ENCODE measurements at places on chromosomes 4 and X.

- DNase-seq, result peak; percentile 27
Measured at GRCh38 chrX:12447448-12448064, 309.3 kb downstream of the FRMPD4 start.

DNA sequence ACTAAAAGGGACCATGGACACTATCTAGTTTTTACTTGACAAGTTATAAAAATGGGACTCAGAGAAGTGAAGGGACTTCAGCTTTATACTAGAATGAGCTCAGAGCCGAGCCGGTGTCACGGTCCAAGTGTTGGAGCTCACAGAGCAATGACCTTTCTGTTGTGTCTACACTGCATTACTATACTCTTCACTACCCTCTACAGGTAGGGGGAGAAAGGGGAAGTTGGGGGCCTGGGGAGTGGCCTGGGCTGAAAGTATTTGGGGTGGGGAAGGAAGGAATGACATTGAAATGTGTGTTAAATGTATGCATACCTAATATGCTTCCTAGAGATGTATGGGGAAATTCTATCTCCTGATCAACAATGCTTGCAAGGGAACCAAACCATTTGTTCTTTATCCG is 48.8 kb upstream of the HHIP start:
- no peak for DNase-seq

- DNase-seq, result no peak
Measured at GRCh38 chr4:152256996-152257395, 278.9 kb downstream of the FBXW7 start.

DNA sequence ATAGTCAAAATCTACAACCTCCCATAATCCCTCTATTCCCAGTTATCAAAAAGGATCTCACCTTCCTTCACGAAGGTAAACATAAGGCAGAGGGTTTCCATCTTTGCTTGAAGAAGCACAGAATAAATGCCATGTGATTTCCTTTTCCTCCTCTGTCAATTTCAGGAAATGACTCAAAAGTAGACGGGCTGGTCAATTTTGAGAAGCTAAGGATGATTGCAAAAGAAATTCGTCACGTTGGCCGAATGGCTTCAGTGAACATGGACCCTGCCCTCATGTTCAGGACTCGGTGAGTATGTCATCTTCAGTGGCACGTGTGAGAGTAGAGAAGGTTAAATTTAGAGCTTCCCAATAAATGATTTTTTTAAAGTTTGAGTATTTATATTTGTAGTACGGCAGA is 240.2 kb downstream of the RAPGEF2 start:
- DNase-seq, result no peak

DNA sequence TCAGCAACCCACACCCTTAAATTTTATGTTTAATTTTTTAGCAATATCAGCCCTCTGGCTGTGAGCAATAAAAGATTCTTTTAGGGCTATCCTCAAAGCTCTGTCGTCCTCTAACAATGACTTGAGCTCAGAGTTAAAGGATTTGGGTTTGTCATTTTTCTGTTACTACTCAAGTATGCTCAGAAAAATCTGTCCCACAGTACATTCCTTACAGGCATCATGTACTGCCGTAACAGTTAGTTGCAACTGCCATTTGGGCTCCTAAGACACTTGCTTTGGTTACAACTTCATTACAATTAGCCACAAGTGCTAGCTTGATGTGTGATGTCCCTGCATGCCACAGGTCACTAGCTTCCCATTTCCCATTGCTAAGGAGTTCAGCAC is 33.2 kb downstream of the COQ2 start:
- no peak for DNase-seq

DNA sequence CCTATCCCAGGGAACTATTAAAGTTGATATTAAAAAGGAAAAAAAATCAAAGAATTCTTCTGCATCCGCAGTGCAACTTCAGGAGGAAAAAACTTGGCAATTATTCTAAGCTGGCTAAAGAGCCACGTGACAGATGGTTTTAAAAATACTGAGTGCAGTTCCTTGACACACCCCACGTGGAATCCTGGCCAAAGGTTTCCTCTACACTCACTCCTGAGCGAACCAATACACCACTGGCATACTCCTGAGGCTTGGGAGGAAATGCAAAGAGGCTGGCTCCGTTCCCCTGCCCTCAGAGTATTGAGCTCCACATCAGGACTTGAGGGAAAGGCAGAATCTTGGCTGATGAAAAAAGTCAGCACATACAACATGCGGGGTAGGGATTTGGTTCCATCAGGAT is 133.8 kb upstream of the ATP6AP2 start:
- DNase-seq, result no peak

Measured in HTR-8/SVneo (cell line).